ENCODE measurements at places on chromosomes 1 and 21.

DNA sequence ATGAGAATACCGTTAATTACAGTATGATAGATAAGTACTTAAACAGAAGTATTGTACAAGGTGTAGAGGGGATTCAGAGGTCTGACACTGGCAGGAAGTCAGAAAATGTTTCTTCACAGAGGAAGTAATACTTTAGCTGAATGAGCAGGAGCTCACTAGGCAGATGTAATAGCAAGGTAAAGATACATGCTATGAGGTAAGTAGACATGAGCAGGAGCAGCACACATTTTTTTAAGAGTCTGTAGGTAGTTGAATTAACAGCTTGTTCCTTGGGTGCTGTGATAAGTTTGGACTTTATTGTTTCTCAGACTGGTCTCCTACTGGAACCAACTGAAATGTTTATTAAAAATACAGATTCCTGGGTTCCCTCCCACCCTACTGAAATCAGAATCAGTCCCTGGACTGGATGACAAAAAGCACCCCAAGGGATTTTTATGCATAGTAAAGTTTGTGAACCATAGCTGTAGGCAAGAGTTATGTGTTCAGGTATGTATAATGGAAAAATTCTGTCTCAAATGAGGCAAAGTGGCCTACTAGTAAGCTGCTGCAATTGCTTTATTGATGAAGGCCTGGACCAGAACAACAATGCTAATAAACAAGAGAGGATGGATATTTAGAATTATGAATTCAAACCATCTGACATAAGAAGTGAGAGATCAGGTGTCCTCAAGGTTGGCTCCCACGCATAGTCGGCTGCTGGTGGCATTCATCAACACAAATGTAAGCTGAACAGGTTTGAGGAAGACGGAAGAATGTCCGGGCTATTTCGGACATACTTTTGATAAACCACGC lies 902 bp downstream of the AP4B1 start:
- DNase-seq: peak; percentile 14

DNA sequence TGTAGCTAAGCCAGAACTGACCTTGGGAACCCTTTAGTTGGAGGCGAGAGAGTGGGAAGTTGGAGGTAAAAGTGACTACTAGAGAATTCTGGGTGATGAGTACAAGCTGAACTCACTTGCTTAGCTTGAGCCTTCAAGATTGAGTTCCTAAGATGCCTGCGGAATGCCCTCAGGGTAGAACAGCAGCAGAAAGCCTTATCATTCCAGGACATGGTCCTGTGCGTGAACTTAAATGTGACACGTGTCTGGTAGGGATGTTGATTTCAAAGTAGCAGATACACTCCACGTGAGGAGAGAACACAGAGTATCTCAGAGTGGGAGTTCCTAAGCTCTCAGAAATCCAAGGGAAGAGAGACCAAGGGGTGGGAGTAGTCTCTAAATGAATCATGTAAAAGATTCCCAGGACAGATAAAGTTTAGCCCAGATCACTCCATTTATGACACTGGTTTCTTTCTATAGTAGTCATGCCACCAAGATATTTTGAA lies 60.1 kb downstream of the KCNK1 start:
- DNase-seq: no peak

GRCh38 chr1:2256435-2257244 lies 28.5 kb downstream of the SKI start:
- DNase-seq: no peak

GRCh38 chr1:109733236-109733870 lies 7.5 kb downstream of the GSTM3 start:
- DNase-seq: no peak

Data from MV-4-11 (cell line).